ENCODE measurements at places on chromosomes 1 and 21.

DNA sequence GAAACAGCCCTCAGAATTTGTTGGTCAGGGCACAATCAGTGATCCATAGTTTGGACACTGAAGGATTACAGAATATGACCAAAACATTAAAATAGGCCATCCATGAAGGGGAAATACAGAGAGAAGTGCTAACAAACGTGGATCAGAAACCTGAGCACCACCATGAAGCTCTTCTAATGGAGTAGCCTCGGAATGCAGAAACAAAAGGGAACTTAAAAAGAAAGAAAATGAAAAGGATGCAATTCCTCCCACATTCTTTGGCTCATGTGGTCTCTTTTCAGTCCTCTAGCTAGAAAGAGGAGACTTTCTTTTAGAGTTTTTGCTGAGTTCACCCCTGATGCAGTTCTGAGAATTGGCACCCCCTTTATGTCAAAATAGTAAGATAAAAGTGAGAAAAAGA lies 989.8 kb upstream of the B3GALT2 start:
- DNase-seq: no peak

GRCh38 chr1:6154525-6155319 lies 25.4 kb downstream of the CHD5 start:
- no peak for DNase-seq

GRCh38 chr1:29828526-29829447 lies 592.5 kb downstream of the PTPRU start:
- DNase-seq: no peak

DNA sequence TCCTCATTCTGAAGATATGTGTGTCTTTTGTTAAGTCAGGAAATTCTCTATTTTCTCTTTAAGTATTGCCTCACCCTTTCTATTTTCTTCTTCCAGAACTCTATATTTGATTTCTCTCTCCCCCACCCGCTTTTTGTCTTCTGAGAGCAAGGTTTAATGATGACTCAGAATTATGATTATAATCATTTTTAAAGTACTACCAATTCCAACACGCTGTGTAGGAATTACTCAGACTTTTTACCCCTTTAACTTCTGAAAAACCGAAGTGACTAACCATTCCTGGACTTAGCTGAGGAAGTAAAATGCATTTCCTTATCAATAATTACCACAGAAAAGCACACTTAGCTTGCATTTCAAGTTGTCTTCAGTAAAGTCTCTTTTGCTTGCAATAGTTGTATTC lies 20.8 kb upstream of the SCYL3 start:
- DNase-seq: no peak

DNA sequence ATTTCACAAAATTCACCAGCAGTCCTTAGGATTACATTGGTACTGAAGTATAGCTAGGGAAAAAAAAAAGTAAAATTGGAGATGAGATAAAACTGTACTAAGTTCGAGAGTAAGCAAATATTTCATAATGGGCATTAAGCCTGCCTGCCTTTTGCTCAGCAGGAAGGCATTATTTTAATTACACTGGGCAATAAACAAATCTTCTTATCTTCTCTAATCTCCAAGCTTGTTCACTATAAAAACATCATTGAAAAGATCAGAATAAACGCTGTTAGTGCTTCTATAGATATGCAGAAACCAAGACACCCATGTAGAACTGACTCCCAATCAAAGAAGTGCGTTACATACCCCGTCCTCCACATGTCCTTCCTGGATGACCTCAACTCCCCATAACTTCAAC lies 174.2 kb upstream of the CHODL start:
- no peak for DNase-seq

DNA sequence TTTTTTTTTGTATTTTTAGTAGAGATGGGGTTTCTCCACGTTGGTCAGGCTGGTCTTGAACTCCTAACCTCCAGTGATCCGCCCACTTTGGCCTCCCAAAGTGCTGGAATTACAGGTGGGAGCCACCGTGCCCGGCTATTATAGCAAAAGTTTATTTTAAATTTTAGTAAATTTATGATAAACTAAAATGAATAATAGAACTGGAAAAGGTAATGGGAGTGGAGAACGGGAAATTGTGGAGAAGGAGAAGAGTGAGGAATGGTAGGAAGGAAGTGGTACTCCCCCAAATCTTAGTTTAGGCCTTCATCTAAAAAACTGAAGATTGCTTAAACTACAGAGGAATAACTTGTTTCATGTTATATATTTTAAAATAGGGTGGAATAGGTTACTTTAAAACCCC lies 7.6 kb upstream of the PI4KB start:
- DNase-seq: no peak

DNA sequence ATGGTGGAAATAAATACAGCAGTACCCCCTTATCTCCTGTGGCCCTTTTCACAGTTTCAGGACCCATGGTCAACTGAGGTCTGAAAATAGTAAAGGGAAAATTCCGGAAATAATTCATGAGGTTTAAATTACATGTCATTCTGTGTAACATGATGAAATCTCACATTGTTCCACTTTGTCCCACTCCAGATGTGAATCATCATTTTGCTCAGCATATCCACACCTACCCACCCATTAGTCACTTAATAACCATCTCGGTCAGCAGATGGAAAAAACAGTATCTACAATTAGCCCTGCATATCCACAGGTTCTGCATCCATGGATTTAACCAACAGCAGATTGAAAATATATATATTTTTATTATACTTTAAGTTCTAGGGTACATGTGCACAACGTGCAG lies 86.9 kb upstream of the GORAB start:
- DNase-seq: no peak

DNA sequence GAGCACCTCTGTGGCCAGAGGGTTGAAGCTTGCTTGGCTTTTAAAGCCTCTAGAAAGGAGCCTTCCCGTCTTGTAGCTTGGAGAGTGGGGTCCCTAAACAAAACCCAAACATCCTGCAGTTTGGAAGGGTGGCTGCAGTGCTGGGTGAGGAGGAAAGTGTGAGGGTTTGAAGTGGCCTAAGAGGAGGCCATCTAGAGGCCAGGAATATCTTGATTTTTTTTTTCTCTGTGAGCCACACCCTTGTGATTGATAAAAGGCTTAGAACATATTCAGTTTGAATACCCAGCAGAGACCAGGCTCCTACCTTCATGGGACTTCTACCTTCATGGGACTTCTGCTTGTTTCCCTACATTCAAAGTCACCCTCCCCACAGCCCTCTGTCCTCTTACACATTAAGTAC lies 37.3 kb upstream of the PIGV start:
- no peak for DNase-seq

GRCh38 chr1:87240661-87241285 lies 87.9 kb upstream of the LMO4 start:
- DNase-seq: no peak

- DNase-seq: no peak
These were observed 25.3 kb upstream of the POFUT2 start for GRCh38 chr21:45313015-45313414.

GRCh38 chr1:151639466-151639865 lies 27.6 kb downstream of the SNX27 start:
- no peak for DNase-seq

GRCh38 chr1:53131590-53131938 lies 10.9 kb downstream of the SLC1A7 start:
- no peak for DNase-seq

GRCh38 chr1:32701951-32702598 lies 495 bp downstream of the SYNC start:
- no peak for DNase-seq

- no peak for DNase-seq
These were observed 12.2 kb upstream of the NEK2 start for GRCh38 chr1:211687462-211688215.

DNA sequence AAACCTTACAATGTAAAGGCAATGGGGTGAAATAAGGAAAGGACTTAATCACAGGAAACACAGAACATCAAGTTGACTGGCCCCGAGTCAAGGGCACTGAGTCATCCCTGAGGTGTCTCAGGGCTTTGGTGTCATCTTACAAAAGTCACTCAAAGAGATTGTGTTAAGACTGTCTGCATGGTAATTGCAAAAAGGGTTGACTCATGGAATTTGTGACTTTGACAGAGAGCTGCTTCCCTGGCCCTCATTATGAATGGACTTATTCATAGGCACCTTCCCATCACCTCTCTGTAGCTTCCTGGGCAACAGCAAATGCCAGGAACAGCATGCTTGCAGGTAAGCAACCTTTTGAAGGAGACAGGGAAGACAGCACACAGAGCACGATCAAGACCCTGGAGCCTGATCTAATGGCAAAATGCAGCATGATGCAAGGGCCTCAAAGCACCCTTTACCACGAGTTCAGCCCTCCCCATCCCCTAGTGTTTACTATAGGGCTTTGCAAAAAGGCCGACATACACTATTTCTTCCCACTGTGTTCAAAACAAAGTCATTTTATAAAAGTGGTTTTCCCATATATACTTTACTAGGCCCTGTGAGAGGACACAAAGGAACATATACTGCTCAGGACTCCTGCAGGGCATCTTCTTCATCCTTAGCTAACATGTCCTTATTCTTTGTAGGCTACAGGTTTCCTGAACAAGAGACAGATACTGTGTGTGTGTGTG lies 17.1 kb downstream of the ZP4 start:
- no peak for DNase-seq

DNA sequence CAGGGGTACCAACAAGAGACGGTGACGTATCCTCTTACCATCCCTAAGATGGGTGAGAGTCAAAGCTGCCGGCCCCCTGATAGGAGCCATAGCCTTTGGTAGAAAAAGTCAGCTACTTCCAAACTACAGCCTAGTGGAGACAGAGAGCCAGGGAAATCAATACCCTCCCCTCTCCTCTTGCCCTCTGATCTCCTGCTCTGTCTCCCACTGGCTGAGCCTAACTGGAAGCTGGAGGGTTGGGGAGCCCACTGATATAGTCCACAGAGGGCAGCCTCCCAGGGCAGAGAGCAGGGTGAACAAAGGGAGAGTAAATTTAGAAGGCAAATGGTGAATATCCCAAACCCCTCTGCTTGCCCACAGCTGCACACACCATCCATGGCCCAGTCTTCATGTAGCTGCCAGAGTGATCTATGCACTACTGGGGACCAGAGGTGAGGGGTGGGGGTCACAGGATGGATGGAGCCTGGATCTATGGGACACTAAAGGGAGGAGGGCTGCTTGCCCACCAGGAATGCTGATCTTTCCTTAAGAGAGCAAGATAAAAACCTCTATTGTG lies 80.0 kb downstream of the DHRS3 start:
- DNase-seq: no peak

GRCh38 chr1:150484861-150485260 lies 2.4 kb upstream of the TARS2 start:
- DNase-seq: no peak

- DNase-seq: no peak
These were observed 33.4 kb upstream of the WNT4 start for GRCh38 chr1:22176258-22176657.

GRCh38 chr1:232510367-232511110 lies 119.4 kb downstream of the SIPA1L2 start:
- DNase-seq: no peak

DNA sequence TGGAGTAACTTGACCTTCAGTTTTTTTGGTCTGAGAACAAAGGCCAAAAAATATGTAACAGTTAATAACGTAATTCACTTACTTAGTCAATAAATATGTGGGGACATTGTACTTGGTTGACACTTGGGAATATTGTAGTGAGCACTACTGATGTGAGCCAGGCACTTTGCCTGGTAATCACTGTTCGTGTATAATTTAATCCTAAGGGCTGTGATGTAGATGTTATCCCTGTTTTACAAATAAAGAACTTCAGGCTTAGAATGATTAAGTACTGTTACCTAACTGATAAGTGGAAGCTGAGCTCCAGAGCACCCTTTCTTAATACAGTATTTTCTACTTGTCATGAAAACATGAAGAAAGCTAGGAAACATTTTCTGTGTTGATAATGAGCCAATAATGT lies 28.0 kb downstream of the PTBP2 start:
- DNase-seq: no peak

GRCh38 chr21:21387916-21388315 lies 389.7 kb downstream of the NCAM2 start:
- DNase-seq: no peak

GRCh38 chr21:32525282-32525681 lies 60.0 kb downstream of the TCP10L start:
- no peak for DNase-seq

GRCh38 chr1:165056914-165057313 lies 299.6 kb downstream of the LMX1A start:
- DNase-seq: no peak

DNA sequence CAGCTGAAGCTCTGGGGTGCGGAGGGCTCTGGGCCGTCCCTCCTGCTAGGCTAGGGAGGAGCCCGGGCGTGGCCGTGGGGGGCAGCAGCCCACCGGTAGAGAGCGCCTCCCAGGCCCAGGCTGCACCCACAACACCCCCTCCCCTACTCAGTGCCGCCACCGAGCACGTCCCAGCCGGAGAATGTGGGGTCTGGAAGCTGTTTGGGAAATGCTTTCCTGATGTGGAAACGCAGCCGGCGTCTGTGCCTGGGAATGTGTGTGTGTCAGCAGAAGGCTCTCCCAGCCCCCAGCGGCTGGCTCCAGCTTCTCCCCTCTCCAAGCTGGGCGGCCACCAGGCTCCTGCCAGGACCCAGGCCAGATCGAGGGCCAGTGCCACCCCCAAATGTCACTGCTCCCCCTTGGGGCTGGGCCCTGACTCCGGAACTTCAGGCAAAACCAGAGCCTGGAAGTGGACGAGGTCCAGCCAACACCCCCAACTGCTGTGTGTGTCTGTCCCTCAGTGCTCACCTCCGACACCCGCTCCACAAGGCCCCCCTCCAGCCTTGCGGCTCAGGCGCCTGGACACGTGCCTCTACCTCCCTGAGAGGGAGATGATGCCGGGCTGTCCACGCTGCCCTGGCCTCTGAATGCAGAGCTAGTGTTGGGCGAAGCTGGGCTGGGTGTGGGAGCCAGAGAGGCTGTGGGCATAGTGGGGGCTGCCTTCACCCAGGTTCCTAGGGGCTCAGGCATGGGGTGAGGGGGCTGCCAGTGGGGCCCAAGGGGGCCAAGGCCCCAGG lies 74.7 kb downstream of the MEGF6 start:
- no peak for DNase-seq

GRCh38 chr1:26285366-26286063 lies 5.6 kb downstream of the SH3BGRL3 start:
- DNase-seq: no peak

DNA sequence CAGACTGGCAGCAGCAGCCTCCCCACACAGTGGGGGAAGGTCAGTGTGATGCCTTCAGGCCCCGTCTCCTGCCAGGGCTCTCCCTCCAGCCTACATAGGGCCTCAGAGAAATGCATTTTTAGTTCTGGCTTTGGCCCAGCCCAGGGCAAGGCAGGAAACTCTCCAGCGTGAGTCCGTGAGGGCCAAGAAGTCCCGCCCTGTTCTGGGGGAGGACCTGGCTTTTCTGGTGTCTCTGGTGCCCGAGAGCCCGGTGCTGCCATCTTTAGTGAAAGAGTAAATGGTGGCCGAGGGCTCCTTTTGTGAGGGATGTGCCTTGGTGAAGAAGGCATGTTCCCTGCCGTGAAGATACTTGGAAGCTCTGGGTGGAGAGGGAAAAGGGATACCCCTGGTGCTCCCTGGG lies 14.8 kb upstream of the DIP2A start:
- no peak for DNase-seq

DNA sequence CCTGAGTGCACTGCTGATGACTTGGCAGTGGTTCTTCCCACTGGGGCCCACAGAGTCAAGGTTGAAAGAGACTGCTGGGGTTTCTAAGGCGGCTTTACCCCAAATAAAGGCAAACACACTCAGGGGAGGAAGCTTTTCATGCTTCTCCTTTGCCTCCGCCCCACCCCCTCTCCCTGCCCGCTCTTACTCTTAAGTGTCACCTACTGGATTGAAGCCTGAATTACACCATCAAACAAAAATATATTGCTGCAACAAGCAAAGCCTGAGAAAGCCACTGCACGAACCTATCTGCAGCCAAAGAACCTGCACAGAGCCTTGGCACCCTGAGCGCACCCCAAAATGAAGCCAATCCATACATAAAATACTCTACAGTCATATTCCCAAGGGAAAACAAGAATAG lies 63.1 kb downstream of the PTGFR start:
- no peak for DNase-seq

- no peak for DNase-seq
These were observed 36.0 kb downstream of the FAM177B start for GRCh38 chr1:222772996-222773379.
